Mesothelial cell of epicardium (in vitro differentiated cells): ENCODE measurements at places on chromosomes 6 and 20. TPM values are rescaled to one million over a fixed set of nuclear protein-coding genes. Genes with fewer than 3 reads are reported as not detected.

DNA sequence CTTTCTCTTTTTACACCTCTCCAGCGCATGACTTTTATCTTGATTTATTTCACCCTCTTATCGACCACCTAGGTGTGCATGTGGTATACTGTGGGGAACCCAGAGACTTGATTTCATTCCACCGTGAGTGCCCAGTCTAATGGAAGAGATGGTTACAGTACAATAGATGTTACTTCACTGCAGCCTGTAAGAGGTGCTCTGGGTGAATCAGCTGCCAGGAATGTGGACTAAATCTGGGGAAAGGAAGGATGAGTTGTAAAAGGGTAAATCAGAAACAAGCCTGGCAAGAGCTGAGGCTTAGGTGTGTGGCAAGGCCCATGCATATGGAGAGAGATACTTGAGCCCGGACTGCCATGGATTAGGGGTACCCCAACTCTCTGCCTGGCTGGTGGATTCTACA, 7.4 kb downstream of the STK35 start:
- no peak for DNase-seq

The LST1 gene
- 0.60 to 0.77 TPM in 2 of 3 replicates, not detected in the other for total RNA-seq

- DNase-seq: no peak
Measured at GRCh38 chr6:163405412-163406309, 8.9 kb upstream of the QKI start.

The R3HDML gene
- total RNA-seq: not detected in 3 replicates

GRCh38 chr6:42428326-42429041, 23.2 kb downstream of the TRERF1 start:
- no peak for DNase-seq

The PDE7B gene
- total RNA-seq: 15.9 to 18.2 TPM (median 16.5 TPM) in 3 replicates

The GFOD1 gene
- total RNA-seq: 3.5 to 4.8 TPM (median 4.0 TPM) in 3 replicates

GRCh38 chr20:41697861-41698559, 79.8 kb upstream of the CHD6 start:
- no peak for DNase-seq

DNA sequence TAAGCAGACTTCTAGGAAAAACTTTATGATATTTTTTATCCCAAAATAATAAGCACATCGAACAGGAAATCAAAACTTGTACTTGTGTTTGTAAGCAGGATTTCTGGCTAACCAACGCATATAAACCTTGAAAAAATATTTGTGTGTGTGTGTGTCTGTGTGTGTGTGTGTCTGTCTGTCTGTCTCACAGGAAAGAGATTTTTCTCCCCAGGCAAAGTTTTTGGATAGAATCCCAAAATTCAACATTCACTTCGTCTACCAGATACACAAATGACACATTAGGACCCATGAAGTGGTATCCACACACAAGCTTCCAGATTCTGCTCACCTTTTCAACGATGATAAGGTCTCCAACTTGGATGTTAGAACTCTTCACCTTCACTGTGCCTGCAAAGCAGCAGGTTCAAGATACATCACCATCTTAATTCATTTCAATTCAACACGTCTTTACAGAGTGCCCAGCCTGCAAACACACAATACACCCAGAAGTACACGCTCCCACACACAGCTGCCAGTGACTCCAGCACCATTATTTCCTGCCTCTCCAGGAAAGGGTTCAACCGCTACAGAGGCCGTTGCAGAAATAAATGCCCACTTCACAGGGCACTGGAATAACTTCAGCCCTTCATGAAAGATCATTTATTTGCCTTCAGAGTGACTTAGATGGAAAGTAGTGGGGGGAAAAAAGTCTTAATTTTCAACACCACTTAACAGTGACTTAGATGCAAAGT, 70.9 kb downstream of the ATP9A start:
- DNase-seq: no peak

DNA sequence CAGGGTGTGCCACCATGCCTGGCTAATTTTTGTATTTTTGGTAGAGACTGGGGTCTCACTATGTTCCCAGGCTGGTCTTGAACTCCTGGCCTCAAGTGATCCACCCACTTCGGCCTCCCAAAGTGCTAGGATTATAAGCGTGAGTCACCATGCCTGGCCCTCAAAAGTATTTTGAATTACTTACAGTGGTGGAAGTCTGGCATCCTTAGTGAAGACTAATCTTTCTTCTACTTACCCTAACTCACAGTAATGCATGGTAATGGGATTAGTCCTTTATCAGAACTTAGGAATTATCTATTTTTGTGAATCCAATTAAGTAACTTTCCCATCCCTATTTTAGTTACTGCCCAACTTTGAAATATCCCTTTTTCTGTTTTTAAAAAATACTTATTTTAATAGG, 3.9 kb downstream of the RWDD1 start:
- no peak for DNase-seq

GRCh38 chr20:53626584-53626983, 32.9 kb upstream of the ZNF217 start:
- no peak for DNase-seq

- no peak for DNase-seq
Measured at GRCh38 chr20:25248786-25249172, 894 bp downstream of the PYGB start.

- no peak for DNase-seq
Measured at GRCh38 chr6:89840538-89840937, 10.9 kb downstream of the CASP8AP2 start.

GRCh38 chr6:42978487-42978838, 518 bp downstream of the PEX6 start:
- DNase-seq: peak; percentile 58

- DNase-seq: no peak
Measured at GRCh38 chr6:24431045-24431451, 28.3 kb downstream of the MRS2 start.

The ADGB gene
- not detected in 3 replicates for total RNA-seq

GRCh38 chr6:118783931-118784550, 109.9 kb upstream of the ASF1A start:
- no peak for DNase-seq

DNA sequence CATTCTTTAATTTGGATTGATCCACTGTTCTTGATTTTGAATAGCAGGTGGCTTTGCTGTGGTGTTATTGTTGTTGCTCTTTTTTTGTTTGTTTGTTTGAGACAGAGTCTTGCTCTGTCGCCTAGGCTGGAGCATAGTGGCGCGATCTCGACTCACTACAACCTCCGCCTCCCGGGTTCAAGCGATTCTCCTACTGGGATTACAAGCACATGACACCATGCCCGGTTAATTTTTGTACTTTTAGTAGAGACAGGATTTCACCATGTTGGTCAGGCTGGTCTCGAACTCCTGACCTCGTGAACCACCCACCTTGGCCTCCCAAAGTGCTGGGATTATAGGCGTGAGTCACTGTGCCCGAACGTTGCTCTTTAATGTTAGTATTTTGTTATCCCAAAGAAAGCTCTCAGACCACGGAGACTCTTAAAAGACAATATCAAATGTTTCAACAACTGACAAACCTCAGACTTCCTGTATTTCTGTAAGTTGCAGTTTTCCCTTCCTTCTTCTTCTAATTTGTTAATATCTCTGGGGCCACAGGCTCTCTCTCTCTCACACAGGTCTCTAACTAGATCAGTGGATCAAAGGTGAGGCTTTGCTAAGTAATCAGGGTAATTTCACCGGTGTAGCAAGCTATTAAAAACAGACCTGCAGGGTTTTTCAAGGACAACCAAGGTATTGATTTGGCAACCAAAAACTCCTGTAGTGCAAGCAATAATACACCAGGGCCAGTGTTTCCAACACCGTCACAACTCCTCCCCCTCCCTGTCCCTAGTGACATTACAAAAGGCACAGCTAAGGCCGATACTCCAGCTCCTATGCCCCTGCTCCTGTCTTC, 48.8 kb upstream of the ZNF217 start:
- no peak for DNase-seq

- no peak for DNase-seq
Measured at GRCh38 chr20:63216849-63217471, 1.0 kb upstream of the YTHDF1 start.

DNA sequence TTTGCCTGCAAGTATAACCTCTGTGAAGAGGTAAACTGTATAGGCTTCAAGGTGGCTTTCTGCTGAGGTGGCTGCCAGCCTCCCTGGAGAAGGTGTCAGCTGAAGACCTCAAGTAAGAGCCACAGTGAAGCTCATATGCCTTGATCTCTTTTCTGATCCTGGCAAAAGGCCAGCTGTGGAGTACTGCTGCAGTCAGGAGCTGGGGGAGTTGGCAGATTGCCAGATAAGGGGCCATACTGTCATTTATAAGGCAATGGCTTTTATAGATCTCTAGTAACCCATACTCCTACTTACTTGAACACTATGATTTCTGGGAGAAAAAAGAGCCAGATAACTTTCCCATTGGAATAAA, 8.8 kb upstream of the CEP85L start:
- peak; percentile 74 for DNase-seq

The RPS6KA2 gene
- total RNA-seq: 12.0 to 18.4 TPM (median 12.3 TPM) in 3 replicates

- no peak for DNase-seq
Measured at GRCh38 chr6:128560966-128561365, 40.6 kb upstream of the PTPRK start.

DNA sequence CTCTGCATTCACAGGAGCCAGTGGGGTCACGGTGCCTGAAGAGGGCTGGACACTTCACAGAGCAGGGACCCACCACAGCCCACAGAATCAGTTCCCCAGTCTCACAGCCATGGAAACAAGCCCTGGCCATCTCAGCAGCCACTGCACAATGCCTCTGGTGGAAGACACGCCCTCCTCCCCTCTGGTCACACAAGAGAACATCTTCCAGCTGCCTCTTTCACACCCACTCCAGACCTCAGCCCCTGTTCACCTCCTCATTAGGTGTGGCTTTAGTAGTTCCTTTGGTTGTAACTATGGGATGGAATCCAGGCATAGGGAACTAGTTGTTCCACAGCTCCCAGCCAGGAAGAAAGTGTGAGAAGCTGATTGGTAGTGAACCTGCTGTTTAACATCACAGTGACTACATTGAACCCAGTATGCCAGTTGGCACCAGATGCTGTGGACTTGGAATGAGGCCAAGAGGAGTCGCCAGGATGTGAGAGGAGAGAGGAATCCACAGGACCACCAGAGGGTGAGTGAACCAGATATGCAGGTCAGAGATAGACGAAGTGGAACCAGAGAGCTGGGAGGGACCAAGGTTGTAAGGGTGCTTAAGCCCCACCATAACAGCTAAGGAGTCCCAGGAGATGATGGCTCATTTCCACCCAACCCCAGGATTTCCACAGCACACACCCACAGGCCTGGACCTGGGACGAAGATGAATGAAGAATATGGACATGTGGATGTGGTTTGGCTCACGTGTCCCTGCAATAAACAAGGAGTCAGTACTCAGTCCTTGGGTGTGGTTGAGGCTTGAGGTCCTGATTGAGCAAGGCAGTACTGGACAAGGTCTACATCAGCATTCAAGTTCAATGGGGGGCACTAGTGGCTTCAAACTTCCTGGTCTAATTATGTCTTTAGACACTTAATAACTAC, 8.8 kb upstream of the BTN3A3 start:
- no peak for DNase-seq

The CFB gene
- 1.4 to 2.4 TPM (median 1.8 TPM) in 3 replicates for total RNA-seq

- no peak for DNase-seq
Measured at GRCh38 chr6:32198866-32199265, 6.4 kb upstream of the GPSM3 start.

DNA sequence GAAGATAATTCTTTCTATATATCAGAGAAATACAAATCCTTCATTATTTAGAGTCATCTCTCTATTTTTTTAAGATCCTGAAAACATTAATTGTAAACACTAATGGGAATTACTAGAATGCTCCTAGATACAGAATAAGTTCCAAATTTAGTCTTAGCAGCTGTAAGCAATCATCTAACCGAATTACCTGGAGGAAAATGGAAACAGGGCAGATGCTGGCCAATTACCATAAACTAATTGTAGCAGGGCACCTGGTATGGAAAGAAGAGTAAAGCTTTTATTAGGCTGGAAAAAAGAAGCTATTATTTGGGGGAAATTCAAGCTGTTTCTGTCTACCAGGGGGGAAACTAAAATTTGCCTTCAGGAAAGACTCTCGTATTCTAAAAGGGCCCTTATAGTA, 257.5 kb downstream of the MMUT start:
- DNase-seq: no peak

DNA sequence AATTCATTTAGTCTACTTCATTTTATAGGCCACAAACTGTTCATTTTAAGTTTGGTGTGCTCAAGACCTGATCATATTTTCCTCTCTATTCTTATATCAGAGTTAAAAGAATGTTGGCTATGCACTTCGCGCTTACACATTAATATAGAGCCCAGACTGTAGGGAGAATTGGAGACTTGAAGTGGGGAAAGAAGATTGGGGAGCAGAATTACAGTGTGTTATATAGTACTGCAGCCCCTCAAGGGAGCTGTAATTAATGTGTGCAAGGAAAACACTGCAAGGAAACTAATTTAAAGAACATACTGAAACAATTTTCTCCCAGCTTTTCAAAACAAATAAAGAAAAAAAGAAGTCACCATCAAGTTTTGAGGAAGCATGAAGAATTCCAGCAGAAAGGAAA, 572.7 kb upstream of the FLRT3 start:
- no peak for DNase-seq

DNA sequence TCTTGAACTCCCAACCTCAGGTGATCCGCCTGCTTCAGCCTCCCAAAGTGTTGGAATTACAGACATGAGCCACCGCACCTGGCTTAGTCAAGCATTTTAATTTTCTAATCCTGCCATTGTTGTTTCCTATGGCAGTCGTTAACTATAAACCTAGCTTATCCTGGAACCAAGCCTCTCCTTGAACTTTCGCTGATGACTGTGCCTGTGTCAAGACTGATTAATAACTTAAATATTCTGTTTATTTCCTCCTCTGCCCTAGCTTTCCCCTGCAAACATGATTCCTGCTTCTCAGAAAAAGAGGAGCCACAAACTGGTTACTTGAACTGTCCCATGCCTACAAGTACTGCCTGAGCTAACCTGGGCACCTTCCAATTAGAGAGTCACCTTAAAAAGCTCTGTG, 1.5 kb downstream of the VNN1 start:
- DNase-seq: no peak

DNA sequence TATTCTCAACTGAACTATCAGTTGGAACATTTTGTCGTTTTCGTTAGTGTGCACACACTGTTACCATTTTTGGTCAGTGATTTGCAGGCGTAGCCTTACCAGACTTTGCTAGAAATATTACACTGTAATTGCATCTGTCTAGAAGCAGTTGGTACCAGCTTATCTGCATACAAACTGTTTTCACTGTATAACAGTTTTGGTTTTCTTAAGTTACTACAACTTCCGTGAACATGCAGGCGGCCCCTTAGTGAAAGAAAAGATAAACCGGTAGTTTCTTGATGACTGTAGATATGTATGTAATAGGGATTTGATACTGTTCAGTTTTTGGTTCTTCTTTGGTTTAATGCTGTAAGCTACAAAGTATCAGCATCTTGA, 1.3 kb downstream of the DSTN start:
- no peak for DNase-seq
